ENCODE measurements at places on chromosomes 11 and 22.

GRCh38 chr22:36894266-36894665 is 19.2 kb upstream of the CSF2RB start:
- DNase-seq: no peak

GRCh38 chr11:69035150-69035945 is 13.4 kb upstream of the TPCN2 start:
- peak; percentile 56 for DNase-seq

- no peak for DNase-seq
Measured at GRCh38 chr11:112211536-112211935, 14.7 kb upstream of the PTS start.

- no peak for DNase-seq
Measured at GRCh38 chr11:37282367-37282766, 684.3 kb upstream of the RAG2 start.

DNA sequence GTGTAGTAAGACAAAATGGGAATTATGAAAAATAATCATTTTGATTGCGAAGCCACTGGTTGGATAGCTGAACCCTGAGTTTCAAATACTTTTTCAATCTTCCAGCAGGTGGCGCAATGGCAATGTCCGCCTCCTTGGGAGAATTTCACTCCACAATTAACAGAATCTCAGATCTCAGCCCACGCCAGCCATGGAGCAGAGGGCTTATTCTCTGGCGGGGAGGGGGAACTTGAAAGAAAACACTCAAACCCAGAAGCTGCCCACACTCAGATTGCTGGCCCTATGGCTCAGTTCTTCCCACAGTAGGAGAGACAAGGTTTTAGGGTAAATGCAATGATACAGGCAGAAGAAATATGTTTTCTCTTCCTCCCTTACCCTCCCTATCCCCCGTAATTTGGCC is 38.7 kb upstream of the RCN1 start:
- peak; percentile 78 for DNase-seq

- DNase-seq: no peak
Measured at GRCh38 chr22:17802822-17803221, 28.6 kb upstream of the BID start.

DNA sequence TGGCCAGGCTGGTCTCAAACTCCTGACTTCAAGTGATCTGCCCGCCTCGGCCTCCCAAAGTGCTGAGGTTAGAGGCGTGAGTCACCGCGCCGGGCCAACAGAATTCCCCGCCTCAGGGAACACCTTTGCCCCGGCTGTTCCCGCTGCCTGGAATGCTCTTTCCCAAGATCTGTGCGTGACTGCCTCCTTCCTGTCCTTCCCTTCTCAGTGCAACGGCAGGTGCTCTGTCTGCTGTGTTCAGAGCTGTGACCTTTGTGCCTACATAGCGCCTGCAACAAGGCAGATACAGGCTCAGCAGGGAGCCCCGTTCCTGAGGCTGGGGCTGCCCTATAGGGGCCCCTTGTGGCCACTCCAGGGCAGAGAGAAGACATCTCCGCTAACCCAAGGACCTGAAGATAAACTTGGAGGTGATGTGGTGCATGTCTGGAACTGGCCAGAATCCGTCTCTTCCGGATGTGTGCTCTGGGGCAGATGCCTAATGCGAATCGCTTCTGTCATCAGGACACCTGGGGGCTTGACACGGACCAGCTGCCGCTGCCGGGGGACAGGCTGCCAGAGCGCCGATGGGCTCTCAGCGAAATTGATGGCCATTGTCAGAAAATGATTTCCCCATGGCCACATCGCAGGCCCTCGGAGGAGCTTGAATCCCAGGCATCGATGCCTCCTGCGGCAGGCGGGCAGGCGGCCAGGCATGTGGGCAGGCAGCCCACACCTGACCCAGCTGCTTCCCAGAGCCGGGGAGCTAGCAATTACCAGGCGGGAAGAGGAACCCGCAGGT is 43.5 kb upstream of the TCF20 start:
- peak; percentile 77 for DNase-seq

- DNase-seq: no peak
Measured at GRCh38 chr11:17934194-17934593, 78.7 kb downstream of the SERGEF start.

GRCh38 chr11:66973956-66974580 is 1.0 kb upstream of the C11orf86 start:
- no peak for DNase-seq

GRCh38 chr11:61947486-61948210 is 2.5 kb upstream of the BEST1 start:
- peak; percentile 91 for DNase-seq

GRCh38 chr11:86639137-86639536 is 33.3 kb downstream of the ME3 start:
- no peak for DNase-seq

- peak; percentile 14 for DNase-seq
Measured at GRCh38 chr11:75673977-75674582, 5.2 kb upstream of the MAP6 start.

DNA sequence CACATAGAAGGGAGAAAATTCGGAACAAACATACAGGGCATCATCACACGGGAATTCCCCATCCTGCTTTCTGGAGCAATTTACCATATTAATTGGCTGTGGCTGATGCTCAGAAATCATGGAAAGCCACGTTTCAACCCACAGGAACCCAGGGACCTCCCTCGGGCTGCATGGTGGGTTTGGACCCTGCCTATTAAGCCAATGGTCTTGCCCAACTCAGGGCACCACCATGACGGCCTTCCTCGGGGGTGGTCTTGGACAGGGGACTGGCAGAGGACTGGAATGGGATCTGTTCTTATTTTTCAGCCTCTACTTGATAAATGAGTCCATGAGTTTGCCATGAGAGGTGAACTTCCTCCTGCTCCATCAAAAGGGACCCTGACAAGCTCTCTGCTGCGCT is 374.0 kb downstream of the SHANK2 start:
- no peak for DNase-seq

GRCh38 chr11:21321072-21321471 is 651.7 kb downstream of the NELL1 start:
- DNase-seq: no peak

DNA sequence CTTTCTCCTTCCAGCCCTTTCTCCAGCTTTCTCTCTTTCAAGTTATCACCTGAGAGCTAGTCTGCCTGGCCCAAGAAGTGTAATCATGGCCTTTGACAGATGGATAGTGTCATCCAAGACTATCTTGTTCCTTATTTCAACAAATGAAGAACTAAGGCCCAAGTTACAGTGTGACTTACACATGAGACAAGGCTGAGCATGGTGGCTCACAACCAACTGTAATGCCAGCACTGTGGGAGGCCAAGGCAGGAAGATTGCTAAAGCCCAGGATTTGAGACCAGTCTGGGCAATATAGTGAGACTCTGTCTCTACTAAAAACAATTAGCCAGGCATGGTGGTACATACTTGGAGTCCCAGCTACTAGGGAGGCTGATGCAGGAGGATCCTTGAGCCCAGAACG is 3.7 kb upstream of the RANGAP1 start:
- DNase-seq: no peak

DNA sequence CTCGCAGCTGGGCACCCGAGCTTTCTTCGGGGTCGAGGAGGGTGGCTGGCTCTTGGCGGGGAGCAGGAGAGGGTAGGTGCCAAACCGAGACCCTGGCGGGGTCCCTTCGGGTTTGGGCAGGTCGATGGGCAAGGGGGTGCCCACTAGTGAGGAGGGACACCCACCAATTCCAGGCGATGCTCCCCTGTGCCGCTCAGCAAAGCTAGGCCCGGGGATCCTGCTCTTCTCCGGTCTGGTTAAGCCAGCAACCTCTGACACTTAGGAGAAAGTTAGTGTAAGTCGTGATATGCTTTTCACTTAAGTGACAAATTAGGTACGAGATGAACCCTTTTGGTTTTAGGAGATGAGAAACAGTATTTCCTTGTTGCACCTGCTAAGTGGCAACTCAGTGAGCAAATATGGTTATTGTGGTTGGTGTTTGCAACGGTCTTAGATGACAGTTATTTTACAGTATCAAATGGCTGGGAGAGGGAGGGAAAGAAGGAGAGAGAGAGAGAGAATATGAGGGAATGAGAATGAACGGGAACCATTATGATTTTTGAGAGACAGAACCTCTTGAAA is 565 bp downstream of the NUCB2 start:
- DNase-seq: peak; percentile 39

DNA sequence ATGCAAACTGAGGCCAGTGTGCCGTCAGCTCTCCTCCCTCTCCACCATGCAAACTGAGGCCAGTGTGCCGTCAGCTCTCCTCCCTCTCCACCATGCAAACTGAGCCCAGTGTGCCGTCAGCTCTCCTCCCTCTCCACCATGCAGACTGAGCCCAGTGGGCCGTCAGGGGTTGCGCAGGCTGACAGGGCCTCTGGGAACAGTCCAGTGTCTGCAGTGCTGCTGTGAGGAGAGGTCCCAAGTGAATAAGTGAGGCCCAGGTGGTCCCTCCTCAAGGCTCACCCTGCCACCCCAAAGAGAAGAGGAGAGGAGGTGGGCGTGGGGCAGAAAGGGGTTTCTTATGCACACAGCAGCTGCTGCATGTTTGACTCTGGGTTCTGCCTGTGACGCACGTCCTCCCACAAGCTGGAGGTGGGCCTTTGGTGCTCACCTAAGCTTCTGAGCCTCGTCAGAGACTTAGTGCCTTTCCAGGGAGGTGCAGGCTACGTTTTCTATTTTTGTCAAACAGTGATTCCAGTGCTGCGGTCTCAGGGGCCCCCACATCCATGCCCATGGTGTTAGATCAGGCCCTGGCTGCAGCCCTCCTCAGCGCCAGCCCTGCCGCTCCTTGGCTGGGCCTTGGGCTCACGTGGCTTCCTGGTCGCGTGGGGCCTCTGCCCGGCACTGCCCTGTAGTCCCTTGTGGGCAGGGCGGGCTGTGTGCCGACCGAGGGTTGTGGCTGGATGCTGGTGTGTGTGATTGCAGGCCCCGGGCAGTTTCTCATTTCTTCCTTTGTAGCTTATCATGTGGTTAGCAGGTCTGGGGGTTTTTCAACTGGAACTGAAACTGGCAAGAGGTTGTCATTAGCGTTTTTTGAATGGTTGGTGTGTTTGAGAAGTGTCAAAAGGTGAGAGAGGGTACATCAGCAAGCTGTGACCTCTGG is 7.1 kb downstream of the TPCN2 start:
- peak; percentile 29 for DNase-seq

DNA sequence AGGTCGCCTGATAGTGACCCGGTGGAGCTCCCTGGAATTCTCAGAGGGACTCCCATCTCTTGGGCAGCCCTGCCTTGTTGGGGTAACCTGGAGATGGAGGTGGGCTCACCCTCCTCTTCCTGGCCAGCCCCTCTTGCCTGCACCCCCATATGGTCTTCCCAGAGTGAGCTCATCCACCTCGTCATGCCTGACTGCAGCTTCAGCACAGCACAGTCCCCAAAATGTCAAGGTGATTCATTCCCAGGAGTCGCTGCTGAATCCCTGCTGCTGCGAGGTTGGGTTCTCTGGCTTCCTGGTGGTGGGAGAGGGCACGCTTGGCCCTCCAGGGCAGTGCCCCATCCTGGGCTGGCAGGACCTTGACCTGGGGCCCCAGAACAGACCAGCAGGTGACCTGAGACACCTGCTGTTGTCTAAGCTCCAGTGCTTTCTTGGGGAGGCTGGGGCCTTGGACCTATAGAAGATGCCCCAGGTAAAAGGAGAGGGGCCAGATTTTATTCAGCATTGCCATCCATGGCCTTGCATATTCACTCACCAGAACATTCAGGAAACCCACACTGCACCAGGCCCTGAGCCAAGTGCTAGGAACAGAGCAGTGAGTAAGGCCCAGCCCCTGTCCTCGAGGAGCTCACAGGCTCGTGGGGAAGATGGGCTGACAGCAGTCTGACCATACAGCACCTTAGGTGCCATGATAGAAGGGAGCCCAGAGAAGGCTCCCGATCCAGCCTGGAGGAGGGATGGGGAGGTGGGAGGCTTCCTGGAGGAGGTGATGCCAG is 72.9 kb downstream of the CACNA1I start:
- DNase-seq: peak; percentile 48
